ENCODE measurements at places on chromosomes 16 and 17.

DNA sequence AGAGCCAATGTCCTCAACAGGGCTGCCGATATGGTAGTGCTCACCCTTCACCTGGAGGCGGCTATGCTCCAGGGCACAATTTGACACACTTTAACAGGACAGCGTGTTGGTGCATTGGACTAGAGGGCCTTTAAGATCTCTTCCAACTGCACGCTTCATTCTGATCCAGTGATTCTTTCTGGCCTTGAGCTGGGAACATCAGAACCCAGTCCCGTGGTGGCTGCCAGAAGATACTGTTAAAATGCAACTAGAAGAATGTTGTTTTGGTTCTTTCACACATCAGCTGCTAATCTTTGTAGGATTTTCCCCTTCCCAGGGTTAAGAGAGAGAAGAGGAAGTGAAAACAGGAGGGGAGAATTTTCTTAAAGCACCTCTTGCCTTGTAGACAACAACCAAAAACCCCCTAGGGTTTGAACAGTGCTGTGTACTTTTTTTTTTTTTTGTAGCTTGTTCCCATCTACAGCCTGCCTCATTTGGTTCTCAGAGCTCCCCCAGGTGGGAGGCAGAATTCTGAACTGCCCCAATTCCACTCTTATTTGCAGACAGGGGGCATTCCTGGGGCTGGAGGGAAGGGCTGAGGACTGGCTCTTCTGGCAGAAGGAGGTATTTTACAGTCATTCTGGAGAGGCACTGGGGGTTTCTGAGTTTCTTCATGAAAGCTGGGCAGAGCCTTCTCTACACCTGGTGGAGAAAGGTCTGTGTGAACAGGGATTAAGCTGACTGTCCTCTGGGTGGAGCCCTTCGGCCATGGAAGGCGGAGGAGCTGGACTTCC is 32.4 kb downstream of the SMARCE1 start:
- DNase-seq = no peak

- no peak for DNase-seq
Observed at GRCh38 chr17:77602883-77603640, 355.4 kb upstream of the TNRC6C start.

GRCh38 chr17:32118835-32119234 is 23.5 kb upstream of the RHOT1 start:
- DNase-seq = no peak

DNA sequence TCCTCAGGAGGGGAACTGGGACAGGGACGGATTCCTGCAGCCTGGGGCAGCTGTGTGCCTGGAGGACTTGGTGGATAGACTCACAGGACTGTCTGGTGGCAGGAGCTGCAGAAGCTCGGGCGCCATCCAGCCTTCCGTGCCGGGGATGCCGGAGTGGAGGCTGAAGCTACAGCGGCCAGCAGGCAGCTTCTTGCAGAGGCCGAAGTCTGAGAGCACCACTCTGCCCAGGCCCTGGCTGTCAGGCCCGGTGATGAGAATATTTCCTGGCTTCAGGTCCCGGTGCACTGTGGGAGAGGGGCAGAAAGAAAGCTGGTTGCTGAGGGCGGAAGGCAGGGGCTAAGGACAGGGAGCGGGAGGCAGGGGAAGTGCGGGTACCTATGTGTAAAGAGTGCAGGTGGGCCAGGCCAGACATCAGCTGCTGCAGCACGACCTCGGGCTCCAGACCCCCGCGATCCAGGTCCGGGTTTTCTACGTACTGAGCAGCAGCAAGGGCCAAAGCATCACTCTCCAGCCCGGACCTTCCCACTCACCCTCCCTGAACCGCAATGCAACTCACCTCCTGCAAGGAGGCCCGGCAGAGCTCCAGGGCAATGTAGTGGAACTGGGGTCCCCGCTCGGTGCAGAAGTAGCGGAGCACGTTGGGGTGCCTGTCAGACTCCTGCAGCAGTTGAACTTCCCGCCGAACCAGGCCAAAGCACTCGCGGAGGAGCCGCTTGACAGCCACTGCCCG is 16.1 kb downstream of the PLK1 start:
- DNase-seq = no peak

DNA sequence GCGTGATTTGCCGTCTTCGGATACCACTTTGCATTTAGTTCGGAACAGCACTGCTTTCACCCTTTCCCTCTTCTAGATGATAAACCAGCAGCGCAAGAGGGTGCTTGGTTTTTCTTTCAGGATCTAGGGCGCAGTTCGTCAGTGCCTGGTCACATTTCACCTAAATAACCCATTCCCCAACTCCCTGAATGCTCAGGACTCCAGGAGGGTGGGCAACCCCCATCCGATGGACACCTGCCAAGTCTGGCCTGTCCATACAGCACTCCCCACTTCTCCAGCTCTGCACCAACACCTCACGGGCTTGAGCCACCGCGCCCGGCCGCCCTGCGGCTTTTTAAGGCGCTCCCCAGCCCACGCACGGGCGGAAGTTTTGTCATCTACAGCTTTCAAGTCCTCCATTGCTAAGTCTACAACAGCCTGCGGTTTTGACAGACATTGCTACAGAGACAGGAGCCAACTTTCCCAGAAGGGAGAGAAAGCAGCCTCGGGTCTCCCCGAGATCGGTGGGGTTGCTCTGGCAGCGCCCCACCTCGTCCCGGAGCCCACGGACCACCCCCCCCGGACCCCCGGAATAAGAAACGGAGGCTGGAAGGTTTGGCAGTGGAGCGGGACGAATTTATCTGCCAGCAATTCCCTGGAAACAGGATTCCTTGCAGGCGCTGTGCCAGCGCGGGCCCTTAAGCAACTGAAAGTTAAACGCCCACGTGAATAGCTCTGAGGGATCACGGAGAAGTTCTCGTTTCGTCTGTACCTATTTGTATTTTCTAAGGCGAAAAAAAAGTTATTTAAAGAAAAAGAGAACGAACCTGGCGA is 38.6 kb upstream of the SLFN13 start:
- DNase-seq = peak; percentile 41
